ENCODE measurements at places on chromosomes 16 and 17.

DNA sequence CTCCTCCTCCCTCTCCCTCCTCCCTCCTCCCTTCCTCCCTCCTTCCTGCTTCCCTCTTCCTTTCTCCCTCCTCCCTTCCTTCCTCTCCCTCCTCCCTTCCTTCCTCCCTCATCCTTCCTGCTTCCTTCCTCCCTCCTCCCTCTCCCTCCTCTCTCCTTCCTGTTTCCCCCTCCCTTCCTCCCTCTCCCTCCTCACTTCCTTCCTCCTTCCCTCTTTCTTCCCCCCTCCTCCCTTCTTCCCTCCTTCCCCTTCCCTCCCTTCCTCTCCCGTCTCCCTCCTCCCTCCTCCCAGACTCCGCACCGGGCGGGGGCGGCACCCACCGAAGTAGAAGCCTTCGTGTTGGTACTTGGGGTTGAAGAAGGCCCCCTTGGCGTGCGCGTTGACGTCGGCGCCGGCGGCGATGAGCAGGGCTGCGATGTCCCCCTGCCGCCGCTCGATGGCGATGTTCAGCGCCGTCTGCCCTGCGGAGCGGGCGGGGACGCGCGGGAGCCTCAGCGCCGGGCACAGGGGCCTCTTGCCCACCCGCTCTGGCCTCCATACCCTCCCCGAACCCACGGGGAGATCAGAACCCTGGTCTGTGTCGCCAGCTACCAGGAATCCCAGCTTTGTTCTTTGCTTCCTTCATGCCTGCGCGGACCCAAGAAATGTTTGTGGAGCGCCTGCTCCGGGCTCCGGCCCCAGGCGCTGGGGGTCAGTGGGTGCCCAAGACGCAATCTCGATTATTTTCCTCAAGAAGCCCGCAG, 22.2 kb downstream of the TRPV3 start:
- DNase-seq = no peak

- DNase-seq = no peak
Measured at GRCh38 chr17:46758614-46759013, 59.9 kb downstream of the WNT3 start.

DNA sequence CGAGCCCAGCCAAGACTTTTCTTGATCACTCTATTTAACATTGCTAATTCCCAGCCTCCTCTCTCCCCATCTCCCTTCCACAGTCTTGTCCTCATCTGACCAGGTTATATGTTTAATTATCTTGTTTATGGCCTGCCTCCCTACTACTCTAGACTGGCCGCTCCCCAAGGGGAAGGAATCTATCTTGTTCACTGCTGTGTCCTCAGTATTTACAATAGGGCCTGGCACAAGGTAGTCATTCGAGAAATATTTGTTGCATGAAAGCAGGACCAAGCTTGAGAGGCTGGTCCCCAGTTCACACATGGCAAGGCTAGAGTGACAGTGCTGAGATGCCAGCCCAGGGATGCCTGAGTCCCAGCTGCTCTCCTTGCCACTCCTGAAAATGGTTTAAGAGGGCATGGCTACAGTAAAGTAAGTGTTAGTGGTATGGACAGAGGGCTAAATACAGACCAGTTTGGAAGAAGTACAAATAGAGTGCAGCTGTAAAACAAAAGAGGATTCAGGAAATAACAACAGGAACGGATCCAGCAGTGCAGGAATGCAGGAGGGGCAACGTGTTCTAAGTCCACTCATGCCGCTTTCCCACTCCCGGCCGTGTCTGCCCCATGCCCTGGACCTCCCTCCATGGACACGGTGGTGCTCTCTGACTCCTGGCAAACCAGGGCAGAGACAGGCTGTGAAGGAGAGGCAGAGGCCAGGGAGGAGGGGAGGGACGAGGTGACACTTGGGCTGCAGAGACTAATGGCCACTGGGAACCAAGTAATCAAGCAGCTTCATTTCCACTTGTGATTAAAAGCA, 65.6 kb downstream of the TOM1L2 start:
- DNase-seq = no peak

DNA sequence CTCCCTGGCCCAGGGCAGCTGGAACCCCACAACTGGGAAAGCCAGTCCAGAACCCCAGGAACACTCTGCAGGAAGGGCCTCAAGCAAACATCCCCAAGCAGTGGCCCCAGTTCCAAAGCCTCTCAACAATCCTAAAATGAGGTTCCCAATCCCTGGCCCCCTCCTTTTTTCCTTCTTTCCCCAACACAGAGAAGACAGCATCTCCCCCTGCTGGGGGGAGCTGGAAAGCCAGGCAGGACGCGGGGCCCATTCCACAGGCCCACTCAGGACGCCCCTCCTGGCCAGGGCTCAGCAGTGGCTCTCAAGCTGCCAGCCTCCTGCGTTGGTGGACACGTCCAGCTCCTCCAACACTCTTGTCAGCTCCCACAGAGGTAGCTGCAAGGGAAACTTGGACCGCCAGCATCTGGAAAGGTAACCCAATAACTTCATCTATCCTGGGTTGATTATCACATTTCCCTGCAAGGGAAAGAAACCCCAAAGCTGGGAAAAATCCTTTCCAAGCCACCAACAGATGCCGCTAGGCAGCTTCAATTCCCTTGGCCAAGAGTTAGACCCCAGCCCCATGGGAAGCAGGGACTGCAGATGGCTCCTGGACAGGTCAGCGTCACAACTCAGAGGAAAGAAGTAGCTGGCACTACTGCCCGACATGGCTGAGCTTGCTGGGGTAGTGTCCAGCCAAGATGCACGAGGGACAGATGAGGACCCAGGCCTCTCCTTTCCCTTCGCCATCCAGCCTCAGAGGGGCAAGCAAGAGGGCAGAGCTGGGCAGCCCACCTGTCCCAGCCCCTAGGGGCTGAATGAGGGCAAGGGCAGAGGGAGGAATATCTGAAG, 7.6 kb downstream of the HDAC5 start:
- no peak for DNase-seq

DNA sequence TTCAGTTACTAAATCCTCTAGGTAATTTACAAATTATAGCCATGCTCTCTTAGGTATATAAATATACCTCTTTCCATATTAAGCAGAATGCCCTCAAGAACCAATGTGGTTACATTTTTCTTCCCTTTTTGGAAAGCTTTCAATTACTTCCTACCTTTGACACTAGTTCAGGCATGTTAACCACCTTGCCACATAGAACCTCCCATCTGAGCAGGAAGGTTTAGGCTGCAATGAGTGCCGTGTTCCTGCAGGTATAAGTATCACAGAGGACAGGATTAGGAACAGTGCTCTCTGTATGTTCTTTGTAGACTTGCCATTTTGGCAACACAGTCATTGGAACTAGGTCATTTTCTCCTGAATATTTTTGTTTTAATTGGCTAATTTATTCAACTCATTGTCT, 20.1 kb downstream of the KRT25 start:
- DNase-seq = no peak

GRCh38 chr17:68511671-68512246, 471 bp upstream of the PRKAR1A start:
- peak; percentile 87 for DNase-seq

DNA sequence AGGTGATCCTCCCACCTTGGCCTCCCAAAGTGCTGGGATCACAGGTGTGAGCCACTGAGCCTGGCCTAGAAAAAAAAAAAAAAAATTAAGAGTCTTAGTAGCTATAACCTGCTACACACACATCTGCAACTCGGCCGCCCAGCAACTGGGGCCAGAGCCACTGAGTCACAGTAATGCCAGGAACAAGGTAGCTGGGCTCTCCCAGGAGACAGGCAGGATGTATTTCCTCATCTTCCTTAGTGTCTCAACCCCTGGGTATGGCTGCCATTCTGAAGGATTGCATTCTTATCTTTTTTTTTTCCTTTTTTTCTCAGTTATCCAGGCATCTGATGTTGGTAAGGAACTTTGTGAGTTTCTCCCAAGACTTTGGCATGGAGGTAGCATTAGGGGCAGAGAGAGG, 7.1 kb upstream of the PSMD3 start:
- DNase-seq = no peak

GRCh38 chr16:67644038-67644437, 906 bp upstream of the CARMIL2 start:
- DNase-seq = no peak

GRCh38 chr16:51670527-51670926, 519.5 kb upstream of the SALL1 start:
- DNase-seq = no peak

DNA sequence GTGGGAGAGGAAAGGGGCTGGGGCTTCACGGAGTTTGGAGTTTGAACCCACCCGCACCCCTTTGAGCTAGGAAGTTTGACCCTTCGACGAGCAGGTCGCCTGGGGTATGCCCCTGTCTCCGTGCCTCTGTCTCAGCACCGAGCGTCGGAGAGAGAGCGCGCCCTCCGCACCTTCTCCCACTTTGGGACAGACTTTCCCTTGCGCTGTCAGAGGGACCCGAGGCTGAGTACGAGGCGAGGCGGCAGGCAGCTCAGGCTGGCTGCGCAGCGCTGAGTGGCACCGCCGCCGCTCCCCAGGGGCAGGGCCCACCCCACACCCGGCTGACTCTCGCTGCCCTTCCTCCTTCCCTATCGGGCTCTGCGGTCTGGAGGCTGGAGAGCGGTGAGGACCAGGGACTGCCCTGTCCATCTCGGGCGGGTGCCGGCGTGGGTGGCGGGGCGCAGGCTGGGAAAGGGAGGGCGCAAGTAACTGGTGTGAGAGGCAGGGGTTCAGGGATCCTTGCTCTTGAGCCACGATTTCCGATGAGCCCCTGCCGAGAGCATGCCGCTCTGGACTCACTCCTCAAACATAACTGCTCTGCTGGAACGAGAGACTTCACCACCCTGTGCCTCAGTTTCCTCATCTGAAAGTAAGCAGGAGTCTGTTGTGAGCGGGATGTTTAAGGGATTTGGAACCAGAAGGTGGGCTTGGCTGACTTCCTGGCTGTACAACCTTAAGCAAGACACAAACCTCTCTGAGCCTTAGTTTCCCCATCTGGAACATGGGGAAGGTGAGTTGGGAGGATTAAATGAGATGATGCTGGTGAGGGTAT, 981 bp downstream of the BEAN1 start:
- DNase-seq = no peak

- DNase-seq = no peak
Measured at GRCh38 chr17:30244853-30245385, 9.4 kb upstream of the SLC6A4 start.

- no peak for DNase-seq
Measured at GRCh38 chr16:46817961-46818360, 13.0 kb downstream of the C16orf87 start.

GRCh38 chr16:24939738-24940137, 75.4 kb downstream of the ARHGAP17 start:
- DNase-seq = no peak

- no peak for DNase-seq
Measured at GRCh38 chr16:86515413-86515776, 5.1 kb downstream of the FOXF1 start.

GRCh38 chr17:10126616-10127501, 71.5 kb downstream of the GAS7 start:
- no peak for DNase-seq

- DNase-seq = no peak
Measured at GRCh38 chr16:72903176-72903575, 144.8 kb downstream of the ZFHX3 start.

DNA sequence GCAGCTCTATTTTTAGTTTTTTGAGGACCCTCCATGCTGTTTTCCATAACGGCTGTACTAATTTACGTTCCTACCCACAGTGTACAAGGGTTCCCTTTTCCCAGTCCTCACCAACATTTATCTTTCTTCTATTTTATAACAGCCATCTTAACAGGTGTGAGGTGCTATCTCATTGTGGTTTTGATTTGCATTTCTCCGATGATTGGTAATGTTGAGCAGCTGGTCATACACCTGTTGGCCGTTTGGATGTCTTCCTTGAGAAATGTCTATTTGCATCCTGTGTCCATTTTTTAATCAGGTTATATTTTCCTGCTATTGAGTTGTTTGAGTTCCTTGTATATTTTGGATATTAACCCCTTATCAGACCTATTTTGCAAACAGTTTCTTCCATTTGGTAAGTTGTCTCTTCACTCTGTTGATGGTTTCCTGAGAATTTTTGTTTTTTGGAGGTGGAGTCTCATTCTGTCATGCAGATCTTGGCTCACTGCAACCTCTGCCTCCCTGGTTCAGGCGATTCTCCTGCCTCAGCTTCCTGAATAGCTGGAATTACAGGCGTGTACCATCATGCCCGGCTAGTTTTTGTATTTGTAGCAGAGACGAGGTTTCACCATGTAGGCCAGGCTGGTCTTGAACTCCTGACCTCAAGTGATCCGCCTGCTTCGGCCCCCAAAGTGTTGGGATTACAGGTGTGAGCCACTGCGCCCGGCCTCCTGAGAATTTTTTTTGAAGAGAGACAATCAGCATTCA, 279.6 kb downstream of the SNX29 start:
- no peak for DNase-seq

GRCh38 chr17:80647746-80648145, 103.1 kb downstream of the RPTOR start:
- no peak for DNase-seq

DNA sequence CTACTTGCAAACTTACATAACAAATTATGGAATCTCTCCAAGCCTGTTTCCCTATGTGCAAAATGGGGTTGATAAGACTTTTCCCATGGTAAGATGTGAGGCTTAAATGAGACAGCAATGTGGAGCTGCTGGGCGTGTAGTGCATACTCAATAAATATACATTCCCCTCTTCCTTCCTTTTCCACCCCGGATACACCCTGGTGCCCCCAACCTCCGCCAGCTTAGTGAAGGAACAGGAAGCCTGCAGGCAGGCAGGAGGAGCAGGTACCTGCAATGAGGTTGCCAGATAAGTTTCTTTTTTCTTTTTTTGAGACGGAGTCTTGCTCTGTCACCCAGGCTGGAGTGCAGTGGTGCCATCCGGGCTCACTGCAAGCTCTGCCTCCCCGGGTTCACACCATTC, 14.9 kb downstream of the C17orf50 start:
- no peak for DNase-seq

DNA sequence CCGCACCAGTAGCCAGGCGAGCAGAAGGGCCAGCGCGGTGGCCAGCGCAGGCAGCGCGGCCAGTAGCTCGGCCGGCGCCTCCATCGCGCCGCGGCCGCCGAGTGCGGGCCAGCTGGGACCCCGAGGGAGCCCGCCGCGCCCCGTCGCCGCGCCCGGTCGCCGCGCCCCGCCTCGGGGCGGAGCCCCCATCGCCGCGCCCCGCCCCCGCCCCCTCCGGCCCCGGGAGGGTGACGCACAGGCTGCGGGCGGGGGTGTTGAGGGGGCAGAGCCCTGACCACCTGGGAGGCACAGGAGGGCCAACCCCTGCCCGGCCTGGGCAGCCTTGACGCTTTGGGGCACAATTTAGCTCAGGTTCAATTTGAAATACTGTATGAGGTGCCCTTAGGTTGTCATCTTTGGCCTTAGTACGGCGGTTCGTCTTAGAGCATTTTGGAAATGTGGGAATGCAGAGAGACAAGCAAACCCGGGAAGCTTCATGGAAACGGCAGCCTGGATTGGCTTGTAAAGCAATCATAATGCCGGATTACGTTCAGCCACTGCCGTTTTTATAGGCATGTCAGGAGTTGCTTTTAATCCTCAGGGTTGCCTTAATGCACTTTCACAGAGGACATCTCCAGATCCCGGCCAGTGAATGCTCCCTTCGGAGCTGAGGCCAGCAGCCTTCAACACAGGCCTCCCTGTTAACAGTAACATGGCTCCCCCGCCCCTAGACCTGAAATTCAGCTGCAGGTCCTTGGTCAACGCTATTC, at the start of gene MXRA7:
MXRA7 (minus strand) TSS at position 103 of the 749 bp plus-strand sequence; CDS start at position 84, 19 bp downstream.
- DNase-seq = no peak

- no peak for DNase-seq
Measured at GRCh38 chr17:40509626-40510327, 8.4 kb upstream of the TNS4 start.
